Uterus (tissue), 4 donors: ENCODE measurements at places on chromosomes 16 and 17. TPM values are rescaled to one million over a fixed set of nuclear protein-coding genes. Genes with fewer than 3 reads are reported as not detected.

DNA sequence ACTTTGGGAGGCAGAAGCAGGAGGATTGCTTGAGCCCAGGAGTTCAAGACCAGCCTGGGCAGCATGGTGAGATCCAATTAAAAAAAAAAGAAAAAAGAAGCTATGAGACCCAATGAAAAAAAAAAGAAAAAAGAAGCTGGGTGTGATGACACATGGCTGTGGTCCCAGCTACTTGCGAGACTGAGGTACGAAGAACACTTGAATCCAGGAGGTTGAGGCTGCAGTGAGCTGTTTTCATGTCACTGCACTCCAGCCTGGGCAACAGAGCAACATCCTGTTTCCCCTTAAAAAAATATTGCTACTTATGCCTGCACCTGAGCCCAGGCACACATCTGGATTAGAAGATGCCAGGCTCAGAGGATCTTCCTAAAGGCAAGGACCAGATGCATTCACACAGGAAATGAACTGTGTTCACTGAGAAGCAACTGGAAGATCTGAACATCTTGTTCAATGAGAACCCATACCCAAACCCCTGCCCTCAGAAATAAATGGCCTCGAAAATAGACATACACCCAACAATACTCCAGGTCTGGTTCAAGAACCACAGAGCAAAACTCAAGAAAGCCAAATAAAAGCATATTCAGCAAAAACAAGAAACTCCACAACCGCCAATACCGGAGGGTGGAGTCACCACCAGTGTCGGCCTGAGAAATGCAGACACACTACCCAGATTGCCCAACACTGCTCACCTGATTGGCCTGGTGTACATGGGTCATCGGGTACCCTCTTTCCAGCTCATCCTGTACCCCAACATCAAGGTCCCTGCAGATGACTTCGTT lies 4.4 kb downstream of the RNF135 start:
- DNase-seq, result no peak

RHBDL3 gene
- 3.8 TPM for total RNA-seq

KRT33B gene
- not detected for total RNA-seq

DNA sequence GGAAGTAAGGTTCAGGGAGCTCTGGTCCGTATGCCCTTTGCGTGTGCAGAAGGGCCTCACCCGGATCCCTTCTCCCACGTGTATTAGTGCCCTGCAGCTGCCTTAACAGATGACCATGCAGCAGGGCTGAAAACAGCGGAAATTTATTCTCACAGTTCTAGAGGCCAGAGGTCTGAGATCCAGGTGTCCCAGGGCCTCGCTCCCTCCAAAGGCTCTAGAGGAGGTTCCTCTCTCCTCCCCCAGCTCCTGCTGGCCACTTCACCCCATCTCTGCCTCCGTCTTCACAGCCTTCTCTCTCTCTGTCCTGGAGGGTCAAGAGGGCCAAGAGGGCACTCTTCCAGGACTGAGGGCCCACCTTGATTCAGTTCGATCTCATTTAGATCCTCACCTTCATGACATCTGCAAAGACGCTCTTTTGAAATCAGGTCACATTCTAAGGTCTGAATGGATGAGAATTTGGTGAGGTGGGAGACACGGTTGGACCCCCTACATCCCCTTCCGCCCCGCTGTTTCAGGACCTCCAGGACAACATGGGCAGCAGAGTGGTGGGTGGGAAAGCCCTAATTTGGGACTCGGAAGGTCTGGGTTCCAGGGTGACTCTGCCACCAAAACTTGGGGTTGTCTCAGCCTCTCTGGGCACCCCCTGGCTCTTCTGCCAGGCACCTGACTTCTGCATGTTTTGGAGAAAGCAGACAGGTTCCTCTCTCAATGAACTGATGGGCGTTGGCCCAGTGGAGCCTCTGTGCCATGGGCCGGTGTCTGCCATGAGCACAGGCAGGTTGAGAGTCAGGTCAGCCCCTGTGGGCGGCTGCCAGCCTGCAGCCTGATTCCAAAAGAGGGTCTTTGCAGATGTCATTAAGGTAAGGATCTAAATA lies 361.2 kb downstream of the SEC14L1 start:
- DNase-seq, result peak; percentile 10

NMT1 gene
- total RNA-seq, result 94.7 TPM

DNA sequence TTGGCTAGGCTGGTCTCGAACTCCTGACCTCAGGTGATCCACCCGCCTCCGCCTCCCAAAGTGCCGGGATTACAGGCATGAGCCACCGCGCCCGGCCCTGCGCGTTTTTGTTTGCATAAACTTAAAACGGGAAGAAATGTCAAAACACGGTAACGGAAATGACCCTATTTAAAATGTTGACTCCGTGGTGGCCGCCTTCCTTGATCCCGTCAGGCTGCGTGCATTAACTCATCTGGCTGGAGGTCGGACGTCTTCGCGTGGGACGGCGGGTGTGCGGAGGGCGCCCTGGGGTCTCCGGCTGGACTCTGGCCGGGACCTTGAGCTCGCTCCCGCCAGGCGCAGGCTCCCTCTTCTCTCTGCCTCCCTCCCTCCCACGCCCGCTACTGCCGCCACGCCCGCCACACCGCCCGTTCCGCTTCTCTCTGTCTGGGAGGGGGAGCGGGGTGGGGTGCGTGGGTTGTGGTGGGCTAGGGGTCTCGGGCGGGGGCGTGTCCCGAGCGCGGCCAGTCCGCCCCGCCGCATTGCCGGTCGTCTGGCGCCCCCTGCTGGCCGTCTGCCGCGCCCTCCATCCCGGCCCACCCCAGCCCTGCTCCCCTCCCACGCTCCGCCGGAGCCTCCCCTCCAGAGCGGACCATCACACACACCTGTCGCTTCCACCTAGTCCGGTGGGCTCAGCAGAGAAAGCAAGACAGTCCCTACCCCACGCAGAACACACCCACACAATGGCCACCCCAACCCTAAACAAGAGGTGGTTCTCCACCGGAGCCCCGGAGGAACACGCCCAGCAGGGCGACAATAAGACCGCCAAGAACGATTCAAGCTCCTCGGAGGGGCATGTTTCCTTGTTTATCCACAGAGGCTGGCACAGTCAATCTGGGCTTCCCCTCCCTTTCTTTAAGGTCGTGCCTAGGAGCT lies 1.2 kb upstream of the CCDC42 start:
- DNase-seq, result peak; percentile 77

GRCh38 chr17:83128306-83129240 lies 49.2 kb downstream of the METRNL start:
- DNase-seq, result no peak

DNA sequence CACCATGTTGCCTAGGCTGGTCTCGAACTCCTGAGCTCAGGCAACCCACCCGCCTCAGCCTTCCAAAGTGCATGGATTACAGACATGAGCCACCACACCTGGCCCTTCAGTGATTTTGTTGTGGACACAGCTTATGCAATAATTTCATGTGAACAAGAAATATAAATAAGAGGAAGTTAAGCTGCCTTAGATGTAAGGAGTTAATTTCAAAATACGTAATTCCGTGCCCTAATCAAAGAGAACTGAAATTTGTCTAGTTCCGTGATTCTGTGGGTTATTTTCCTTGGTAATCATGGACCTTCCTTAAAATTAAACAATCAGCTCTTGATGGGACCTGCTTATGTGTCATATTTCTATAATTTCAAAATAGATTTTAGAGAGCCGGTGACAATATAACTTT lies 11.9 kb downstream of the TVP23A start:
- DNase-seq, result no peak

CACNG4 gene
- 0.21 TPM for total RNA-seq

ZG16 gene
- not detected for total RNA-seq

CAPNS2 gene
- not detected for total RNA-seq

BICDL2 gene
- total RNA-seq, result 0.26 TPM

DNA sequence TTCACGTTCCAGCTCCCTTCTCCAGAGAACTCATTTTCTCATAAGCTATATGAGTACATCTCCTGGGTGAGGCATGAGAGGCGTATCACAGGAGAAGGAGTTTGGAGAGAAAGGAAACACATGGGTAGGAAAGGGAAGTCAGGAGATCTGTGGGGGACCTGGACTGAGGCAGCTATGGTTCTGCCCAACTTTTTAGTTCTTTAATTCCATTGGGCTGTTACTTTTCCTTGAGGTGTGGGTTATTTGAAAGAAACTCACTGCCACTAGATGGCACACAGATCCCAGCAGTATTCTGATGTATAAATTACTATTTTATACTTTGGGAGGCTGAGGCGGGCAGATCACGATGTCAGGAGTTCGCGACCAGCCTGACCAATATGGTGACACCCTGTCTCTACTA lies 63.6 kb downstream of the NUP93 start:
- no peak for DNase-seq

SNRNP25 gene
- 8.0 TPM for total RNA-seq

DNA sequence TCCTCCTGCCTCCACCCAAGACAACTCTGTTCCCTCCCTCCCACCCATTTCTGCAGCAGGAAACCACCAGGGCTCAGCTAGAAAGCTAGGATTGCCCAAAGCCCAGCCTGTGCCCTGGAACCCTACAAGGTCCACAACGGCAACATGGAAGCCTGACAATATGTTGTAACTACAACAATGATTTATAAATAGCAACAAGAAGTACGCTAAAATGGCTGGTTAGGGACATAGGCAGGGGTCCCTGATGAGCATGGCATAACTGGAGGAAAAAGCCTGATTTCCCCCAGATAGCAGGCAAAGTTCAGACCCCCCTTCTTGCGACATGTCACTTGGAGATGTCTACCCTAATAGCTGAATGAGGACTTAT lies 6.6 kb downstream of the ST3GAL2 start:
- DNase-seq, result no peak

- no peak for DNase-seq
Observed at GRCh38 chr16:54430491-54431030, 144.0 kb upstream of the IRX3 start.

IRX3 gene
- 5.5 TPM for total RNA-seq

CES3 gene
- total RNA-seq, result 0.51 TPM

- no peak for DNase-seq
Observed at GRCh38 chr17:68006797-68007196, 10.5 kb upstream of the C17orf58 start.

DNA sequence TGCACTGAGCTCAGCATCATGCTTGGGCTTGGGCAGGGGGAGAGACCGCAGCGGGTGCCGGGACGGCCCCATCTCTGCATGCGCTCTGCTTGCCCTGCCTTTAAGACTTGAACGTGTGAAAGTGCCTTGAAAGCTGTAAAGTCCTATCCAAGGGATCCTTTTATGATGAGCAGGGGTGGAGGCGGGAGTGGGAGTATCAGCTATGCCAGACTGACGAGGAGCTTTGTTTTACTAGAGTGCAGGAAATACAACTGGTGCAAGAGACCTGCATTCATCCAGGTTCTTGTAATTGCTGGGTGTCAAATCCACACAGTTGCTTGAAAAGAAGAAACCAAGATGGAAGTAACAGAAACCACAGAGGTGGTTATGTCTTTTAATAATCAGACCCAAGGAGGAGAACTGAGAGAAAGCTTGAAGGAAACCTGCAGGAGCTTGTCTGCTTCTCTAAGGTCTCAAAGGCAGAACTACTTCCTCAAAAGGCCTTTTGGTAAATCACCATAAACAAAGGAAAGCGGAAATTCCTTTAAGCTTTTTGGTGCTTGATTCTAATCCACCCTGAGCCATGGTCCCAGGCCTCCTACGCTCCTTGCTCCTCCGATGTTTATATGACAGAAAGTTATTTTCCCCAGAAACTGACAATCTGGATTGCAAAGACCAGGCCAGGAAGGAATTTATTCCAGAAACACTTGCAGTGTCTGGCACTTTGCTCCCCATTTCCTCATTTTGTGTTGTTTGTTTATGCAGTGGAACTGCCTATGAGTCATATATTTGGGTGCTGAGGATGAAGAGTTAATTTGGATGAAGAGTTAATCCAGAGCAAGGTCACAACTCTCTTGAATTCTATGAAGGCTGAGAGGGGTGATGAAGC lies 51.3 kb upstream of the FBXO47 start:
- DNase-seq, result no peak

DNA sequence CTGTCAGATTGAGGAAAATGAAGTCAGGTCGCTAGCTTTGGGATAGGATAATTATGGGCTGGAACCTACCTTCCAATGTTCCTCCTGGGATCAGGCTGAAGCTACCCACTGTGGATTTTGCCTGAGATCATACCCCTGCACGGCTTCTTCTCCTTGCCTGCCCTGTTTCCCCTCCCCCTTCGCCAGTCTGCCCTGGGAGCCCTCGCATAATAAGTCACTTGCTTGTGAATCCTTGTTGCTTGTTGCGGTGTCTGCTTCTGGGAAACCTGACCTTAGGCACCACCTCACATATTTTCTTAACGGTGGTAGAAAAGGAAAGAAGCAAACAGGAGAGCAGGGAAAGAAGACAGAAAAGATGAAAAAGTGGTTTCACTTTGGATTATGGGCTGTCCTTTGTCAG lies 13.3 kb upstream of the PMP22 start:
- no peak for DNase-seq

DNA sequence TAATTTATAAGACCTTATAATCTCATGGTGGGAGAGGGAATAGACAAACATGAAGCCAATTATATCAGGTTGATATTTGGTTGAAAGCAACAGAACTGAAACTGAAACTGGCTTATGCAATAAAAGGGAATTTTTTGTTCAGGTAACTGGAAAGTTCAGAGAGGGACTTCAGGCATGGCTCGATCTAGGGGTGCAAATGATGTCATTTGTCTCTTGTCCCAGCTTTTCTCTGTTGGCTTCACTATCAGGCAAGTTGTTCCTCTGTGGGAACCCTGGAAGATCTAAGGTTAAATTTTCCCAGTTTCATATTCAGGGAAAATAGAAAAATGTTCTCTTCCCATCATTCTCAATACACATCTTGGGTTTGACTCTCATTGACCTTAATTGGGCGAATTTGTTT lies 59.8 kb downstream of the OTOA start:
- no peak for DNase-seq

DNA sequence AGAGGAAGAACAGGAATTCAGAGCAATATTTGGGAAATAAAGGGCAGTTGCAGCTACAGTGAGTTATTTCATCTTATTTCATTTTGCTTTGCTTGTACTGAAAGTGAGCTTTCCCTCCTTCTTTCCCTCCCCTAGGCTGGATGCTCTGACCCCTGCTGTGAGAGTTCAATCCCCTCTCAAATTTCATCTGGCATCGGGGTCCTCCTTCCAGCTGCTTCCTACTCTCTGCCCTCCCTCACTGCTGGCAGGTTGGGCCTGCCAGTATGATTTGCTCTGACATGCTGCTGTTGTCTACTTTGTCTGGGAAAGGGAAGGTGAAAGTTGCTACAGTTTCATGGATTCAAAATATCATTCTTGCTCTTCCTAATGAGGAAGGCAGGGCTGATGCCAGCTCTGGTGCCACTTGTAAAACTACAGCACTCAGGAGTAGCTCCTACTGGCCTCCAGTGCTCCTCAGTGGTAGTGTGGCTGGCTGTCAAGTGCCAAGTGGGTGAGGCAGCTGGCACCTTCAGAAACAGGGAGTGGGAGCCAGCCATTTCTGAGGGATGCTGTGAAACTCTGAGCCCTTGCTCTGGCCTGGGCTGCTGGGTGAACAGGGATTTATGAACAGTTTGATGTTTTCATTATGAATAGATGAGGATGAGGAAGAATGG lies 408.6 kb downstream of the HAPSTR1 start:
- DNase-seq, result no peak

MYCBPAP gene
- 3.8 TPM for total RNA-seq

GRCh38 chr17:32927724-32928585 lies at the start of gene TMEM98:
Gene TMEM98 (plus strand): TSS chr17:32928153. CDS start chr17:32931529, 3,376 bp downstream.
- DNase-seq, result peak; percentile 34

CRYBA1 gene
- total RNA-seq, result not detected

- DNase-seq, result no peak
Observed at GRCh38 chr16:60727851-60728250, 1308.4 kb downstream of the CDH8 start.

- no peak for DNase-seq
Observed at GRCh38 chr16:74811911-74812310, 37.3 kb upstream of the FA2H start.

- no peak for DNase-seq
Observed at GRCh38 chr17:16977932-16978331, 6.0 kb upstream of the TNFRSF13B start.
